ENCODE measurements at places on chromosomes 5 and 9.
A peak's percentile ranks its signal among the peaks of the same experiment; 100 is the strongest.

DNA sequence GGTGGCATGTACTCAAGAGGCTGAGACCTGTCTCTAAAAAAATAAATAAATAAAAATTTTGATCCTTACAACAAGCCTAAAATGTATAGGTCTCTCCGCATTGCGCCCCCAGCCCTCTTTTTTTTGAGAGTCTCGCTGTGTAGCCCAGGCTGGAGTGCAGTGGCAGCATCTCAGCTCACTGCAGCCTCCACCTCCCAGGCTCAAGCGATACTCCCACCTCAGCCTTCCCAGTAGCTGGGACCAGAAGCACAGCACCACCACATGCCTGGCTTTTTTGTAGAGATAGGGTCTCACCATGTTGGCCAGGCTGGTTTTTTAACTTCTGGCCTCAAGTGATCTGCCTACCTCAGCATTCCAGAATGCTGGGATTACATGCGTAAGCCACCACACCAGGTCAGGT lies 2.2 kb upstream of the GARIN3 start:
- no peak for DNase-seq

DNA sequence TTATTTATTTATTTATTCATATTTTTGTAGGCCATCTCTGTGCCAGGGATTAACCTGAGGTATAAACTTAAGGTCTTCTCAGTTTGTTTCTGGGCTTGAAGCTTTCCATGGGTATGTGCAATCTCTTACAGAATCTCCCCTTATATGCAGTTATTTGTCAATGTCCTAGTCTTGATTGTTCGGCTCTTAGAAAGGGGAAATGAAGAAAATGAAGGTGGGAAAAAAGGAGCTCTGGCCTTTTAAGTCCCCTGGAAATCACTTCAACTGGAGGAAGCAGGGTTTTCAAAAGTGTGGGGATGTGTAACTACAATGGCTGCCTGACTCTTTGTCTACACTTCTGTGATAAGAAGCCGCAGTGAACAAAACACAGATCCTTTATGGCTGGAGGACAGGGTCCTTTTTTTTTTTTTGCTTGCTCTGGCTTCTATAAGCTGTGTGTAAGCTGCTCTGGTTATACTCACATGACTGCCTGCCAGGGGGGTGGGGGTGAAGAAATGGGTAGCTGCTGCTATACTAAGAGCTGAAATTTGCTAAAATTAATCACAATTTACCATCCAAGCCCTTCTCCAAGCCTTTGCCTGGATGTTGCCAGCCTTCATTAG lies 33.7 kb downstream of the CENPP start:
- DNase-seq, result no peak

GRCh38 chr5:149421834-149422233 lies 42.7 kb upstream of the IL17B start:
- no peak for DNase-seq

DNA sequence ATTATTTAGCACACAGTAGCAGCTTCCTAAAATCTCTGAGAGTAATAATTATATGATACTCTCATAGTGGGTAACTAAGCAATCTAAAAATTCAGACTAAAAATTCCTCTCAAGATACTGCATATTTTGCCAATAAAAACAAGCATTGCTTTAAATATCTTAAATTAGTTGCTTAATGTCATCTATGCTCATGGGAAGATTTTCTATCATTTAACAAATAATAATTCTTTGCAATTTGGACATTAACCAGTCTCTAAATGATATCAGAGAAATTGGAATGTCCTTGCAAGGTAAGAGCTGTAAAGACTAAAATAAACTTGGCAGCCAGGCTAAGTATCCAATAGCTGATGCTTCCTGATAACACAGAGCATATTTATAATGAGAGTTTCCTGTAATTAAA lies 221.8 kb downstream of the SNCAIP start:
- DNase-seq, result no peak

DNA sequence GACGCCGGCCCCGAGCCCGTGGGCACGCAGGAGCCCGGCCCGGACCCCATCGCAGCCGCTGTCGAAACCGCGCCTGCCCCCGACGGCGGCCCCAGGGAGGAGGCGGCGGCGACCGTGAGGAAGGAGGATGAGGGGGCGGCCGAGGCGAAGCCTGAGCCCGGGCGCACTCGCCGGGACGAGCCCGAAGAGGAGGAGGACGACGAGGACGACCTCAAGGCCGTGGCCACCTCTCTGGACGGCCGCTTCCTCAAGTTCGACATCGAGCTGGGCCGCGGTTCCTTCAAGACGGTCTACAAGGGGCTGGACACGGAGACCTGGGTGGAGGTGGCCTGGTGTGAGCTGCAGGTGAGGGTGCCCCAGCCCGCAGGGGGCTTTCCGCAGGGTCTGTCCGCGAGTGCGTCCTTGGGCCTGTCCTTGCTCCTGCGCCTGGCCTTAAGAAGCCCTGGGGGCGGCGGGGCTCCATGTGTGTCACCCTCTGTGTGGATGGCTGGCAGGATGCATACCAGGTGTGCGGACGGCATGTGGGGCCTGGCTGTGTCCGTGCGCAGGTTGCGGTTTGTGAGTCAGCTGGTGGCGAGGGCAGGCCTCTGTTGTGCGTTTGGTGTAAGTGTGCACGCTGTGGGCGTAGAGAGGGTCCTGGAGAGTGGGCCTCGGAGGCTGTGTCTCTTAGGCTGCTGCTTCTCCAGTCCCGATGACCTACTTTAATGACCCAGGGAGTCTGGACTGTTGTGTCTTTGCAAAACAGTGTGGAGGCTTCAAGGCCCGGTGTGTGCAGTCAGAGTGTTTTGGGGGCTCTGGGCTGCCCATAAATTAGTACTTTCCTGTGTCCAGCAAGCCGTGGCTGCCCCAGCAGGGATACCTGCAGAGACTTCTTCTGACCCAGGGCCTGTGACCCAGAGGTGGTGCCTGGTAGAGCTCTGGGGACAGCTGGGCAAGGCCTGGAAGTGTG lies 1.6 kb downstream of the WNK2 start:
- no peak for DNase-seq

- no peak for DNase-seq
These were observed 37.9 kb upstream of the GZMA start for GRCh38 chr5:55064523-55064922.

GRCh38 chr5:136226401-136226800 lies 33.4 kb upstream of the SMIM32 start:
- DNase-seq, result no peak

GRCh38 chr9:98504298-98505282 lies 204.1 kb downstream of the GABBR2 start:
- no peak for DNase-seq

DNA sequence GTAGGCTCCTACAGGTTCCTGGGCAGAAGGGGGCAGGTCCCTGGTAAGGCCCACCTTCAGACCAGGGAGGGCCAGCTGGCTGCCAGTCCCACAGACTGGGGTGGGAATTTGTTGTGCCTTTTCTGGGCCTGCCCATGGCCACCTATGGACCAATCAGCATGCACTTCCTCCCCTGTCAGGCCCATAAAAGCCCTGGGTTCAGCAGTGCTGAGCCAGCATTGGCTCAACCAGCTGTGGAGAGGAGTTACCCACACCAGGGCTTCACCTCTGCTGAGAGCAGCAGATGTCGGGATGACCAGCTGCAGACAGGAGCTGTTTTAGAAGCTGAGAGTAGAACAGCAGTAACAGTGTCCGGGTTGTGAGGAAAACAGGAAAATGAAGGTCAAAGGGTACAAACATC lies 373.4 kb upstream of the ACO1 start:
- DNase-seq, result no peak

DNA sequence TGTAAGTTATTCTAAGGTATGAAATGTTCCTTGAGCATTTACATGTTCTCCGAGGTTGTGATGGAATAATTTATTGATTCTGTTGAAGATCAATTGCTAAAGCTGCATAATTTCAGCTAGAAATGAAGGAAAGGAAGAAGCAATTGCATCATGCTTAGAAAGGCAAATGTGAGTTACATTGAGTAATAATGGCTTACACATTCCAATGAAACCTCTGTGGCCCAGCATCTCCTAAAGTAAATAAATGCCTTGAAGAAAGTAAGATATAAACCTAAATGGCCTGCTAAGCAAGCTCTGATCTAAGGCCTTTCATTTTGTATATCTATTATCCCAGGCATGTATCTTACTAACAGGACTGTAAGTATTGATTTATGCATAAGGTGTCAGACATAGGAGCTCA lies 677.3 kb upstream of the RGMB start:
- DNase-seq, result no peak

GRCh38 chr9:114487607-114488300 lies 17.5 kb downstream of the WHRN start:
- DNase-seq, result peak; percentile 74

GRCh38 chr5:124372457-124372856 lies 374.0 kb downstream of the ZNF608 start:
- no peak for DNase-seq

DNA sequence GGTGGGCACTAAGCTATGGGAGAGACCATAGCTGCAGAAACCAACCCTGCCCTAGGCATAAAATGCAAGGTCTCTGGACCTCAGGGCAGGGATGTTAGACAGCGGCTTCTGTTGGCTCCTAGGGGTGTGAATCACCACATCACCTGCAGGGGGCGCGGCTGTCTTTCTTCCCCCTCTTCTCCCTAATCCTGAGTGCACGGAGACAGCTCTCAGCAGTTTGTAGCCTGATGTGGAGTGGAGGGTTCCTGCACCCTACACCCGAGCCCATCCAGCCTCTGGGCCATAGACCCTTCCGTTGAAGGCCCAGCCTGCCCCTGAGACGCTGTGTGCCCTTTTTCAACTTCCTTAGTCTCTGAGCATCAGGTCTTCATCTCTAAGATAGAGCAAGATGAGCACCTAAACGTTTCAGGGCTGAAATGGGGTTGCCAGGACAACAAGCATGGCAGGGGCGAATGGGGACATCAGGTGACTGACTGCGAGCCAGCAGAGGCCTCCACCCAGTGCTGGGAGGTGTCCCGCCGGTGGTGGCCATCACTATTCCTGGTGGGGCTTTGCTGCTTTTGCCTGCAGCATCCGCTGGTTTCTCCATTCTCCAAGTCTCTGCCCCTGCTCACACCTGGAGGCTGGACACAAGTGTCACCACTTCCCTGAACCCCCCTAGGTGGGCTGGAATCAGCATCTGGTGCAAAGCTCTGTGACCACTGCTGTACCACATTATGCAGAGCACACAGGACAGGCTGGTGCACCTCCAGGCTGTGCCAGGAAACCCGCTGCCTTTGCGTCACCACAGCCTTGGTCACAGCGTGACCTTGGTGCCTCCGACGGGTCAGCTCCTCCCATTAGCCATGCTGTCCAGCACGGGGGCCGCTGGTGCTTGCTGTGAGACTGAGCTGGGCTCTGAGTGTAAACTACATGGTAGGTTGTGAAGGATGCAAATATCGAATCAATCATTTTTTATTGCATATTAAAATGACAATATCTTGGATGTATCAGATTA lies 2.5 kb upstream of the SEC16A start:
- peak; percentile 81 for DNase-seq

DNA sequence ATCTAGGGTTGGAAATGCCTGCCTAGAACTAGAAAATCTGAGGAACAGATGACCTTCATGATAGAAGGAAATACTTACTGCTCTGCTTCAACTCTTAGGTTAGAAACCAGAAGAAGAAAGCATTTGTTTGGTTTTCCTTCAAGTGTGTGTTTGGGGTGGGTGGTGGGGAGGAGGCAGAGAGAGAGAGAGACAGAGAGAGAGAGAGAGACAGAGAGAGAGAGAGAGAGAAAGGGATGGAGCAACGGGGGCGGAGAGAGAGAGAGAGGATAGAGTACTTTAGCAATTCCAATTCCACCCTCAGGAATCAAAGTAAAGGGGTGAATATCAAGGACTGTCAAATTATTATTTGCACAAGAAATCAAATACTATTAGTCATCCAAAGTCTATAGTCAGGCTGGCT lies 29.2 kb upstream of the GCNT4 start:
- no peak for DNase-seq

DNA sequence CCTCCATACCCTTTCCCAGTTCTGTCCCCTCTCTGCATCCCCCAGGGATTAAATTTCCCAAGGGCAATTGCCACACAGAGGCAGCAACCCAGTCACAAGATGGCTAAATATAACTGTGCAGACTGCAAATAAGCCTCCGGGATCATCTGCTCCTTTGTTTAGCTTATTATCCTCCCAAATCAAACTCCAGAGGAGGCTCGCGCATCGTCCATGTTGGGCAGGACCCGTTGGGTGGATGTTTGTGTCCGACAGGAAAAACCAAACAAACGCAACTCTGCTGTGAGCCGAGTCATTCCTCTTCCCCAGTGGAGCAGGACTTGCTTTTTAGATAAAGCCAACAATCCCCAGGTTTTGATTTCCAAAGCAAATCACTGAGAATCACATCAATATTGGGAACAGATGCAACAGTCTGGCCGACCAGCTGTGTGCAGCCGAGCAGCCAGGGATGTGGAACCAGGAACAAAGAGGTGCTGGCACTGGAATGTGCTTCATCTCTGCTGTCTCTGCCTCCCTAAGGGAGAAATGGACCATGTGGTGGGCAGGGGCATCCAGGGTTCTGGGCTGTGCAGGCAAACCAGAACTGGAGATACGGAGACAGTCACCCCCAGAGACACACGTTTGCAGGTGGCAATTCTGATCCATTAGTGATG lies 89.8 kb downstream of the PTTG1 start:
- no peak for DNase-seq

GRCh38 chr5:167453246-167454030 lies 838.0 kb upstream of the WWC1 start:
- no peak for DNase-seq

- no peak for DNase-seq
These were observed 793 bp upstream of the PKD2L2 start for GRCh38 chr5:137888466-137888862.

GRCh38 chr5:73314395-73315257 lies 134.0 kb downstream of the FOXD1 start:
- DNase-seq, result no peak

GRCh38 chr5:58407042-58407719 lies 52.7 kb downstream of the PLK2 start:
- no peak for DNase-seq

- no peak for DNase-seq
These were observed 33.6 kb upstream of the FBP1 start for GRCh38 chr9:94672811-94673487.

- DNase-seq, result no peak
These were observed 27.4 kb downstream of the SRD5A1 start for GRCh38 chr5:6660688-6661087.

DNA sequence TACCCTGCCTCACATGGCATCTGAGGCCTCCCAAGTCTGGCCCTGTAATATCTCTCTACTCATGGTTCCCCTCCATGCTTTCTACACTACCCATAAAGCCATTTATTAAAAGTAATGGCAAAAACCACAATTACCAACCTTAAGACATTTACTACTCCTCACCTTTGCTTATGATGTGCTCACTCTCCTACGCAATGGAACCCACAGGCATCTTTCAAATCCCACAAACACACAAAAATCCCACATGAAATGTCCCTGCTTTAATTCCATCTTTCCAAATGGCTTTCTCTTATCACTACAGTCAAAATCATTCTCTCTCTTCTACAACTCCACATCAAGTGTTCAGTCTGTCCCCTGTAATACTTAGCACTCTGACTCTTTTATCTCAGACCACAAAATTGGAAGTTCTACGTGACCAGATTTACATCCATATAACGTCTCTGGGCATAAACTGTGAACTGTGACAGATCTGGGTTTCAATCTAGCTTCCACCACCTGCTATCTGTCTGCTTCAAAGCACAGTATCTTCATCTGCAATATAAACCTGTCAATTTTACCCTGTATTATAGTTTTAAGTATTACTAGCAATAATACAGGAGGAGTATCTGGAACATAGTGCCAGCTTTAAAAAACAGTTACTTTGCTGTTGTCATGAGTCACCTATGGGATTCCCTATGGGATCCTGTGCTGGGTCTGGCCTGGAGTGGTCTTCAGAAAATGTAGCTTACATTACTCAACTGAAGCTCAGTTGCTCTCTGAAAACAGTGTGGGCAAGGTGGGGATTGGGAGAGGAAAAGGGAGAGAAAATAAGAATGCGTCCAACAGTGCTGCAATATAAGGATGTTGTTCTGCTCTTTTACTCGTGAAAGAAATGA lies 137.1 kb upstream of the TRIM32 start:
- no peak for DNase-seq

- no peak for DNase-seq
These were observed 81.6 kb upstream of the MIER3 start for GRCh38 chr5:57033503-57033902.
